Mammary epithelial cell (primary cell): ENCODE measurements at places on chromosomes 11 and 22.

- DNase-seq = no peak
Observed at GRCh38 chr11:14789879-14790484, 102.0 kb downstream of the CYP2R1 start.

- DNase-seq = no peak
Observed at GRCh38 chr22:17091851-17092250, 7.1 kb downstream of the IL17RA start.

- no peak for DNase-seq
Observed at GRCh38 chr11:61041755-61042518, 60.4 kb upstream of the CD5 start.

- DNase-seq = no peak
Observed at GRCh38 chr11:71442880-71443279, 5.3 kb downstream of the DHCR7 start.

DNA sequence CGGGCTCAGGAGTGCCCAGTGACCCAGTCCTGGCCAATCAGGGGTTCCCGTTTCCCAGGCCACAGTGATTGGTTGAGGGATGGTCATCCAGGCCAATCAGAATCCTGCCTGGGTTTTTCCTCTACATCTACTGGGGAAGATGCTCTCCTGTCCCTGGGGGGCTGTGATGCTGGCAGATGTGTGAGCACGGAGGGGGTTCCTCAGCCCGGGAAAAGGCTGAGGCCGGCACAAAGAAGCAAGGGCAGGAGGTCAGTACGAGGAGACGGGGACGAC lies 171.2 kb downstream of the CTTN start:
- DNase-seq = no peak
